G401 (cell line): ENCODE measurements at places on chromosomes 12 and 14. TPM values are rescaled to one million over a fixed set of nuclear protein-coding genes. Genes with fewer than 3 reads are reported as not detected.
A peak's percentile ranks its signal among the peaks of the same experiment; 100 is the strongest.

GRCh38 chr12:42510823-42511222, 78.7 kb downstream of the PRICKLE1 start:
- DNase-seq, result no peak

- DNase-seq, result peak; percentile 31
Measured at GRCh38 chr12:6452245-6452943, 552 bp downstream of the TAPBPL start.

DNA sequence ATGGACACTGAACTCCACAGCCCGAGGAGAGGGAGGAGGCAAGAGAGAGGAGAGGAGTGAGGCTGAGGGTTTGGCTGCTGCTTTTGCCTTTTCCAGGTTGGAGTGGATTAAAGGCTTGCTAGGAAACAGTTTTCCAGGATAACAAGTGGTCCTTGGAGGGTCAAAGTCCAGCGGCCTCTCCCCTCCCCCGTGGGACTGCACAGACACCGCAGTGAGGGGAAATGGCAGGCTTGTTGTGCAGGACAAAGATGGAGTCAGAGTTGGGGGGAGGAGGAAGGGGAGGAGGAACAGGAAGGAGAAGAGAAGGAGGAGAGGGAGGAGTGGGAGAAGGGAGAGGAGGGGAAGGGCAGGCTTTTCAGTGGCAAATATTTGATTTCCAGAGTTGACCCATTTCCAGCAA, 245.5 kb downstream of the RBM19 start:
- no peak for DNase-seq

The DLGAP5 gene
- total RNA-seq, result 63.1 and 109 TPM in 2 replicates

- DNase-seq, result no peak
Measured at GRCh38 chr12:14849661-14850060, 6.3 kb upstream of the ART4 start.

DNA sequence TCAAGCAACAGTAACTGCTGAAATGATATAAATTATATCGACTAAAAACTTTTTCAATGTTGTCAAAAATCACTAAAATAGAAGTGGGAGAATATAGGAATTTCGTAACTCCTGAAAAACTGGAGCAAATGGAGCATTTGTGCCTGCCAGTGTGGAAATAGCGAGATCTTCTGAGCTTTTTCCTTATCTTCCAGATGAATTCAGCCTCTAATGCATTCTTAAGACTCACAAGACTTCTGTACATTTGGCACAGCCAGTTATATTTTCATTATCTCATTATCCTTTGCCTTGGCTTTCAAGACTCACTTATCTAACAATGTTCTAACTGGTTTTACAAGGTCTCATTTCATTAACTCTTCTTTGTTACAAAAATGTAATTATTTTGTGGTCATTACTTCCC, 252.4 kb downstream of the GXYLT1 start:
- DNase-seq, result no peak

DNA sequence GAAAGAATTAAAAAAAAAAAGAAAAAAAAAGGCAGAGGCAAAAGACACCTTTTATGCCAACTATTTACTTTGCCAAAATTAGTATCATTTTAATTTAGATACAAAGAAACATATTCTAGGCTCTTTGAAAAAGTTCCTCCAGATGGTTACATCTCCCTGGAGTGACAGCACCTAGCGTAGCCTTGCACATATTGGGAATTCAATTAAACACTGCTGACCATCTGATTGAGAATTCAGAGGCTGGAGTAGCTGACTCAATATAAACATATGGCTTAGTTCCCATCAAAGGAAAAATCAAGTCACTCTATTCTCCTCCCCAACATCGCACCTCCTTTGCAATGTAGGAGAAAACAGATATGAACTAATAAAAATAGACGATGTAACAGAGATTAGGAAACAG, 36.4 kb downstream of the ANKS1B start:
- peak; percentile 55 for DNase-seq

- DNase-seq, result peak; percentile 3
Measured at GRCh38 chr14:104423701-104424405, 155.7 kb upstream of the C14orf180 start.

- no peak for DNase-seq
Measured at GRCh38 chr14:72924337-72924736, 1.9 kb upstream of the DCAF4 start.

DNA sequence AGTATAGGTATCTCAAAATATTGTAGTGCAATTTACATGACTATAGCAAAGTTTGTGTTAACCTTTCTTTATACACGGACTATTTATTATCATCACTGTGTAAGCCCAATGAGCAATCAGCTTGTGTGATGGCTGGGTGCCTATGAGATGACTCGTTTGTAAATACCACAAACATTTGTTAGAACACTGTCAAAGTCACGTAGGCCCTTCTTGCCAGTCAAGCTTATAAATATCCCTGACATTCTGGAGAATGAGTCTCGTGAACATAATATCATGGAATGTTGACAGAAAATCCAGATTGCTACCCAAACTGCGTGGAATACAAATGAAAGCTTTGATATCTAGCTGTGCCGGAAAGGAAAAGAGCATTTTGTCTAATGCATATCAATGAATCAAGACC, 648.3 kb upstream of the MDGA2 start:
- DNase-seq, result no peak

DNA sequence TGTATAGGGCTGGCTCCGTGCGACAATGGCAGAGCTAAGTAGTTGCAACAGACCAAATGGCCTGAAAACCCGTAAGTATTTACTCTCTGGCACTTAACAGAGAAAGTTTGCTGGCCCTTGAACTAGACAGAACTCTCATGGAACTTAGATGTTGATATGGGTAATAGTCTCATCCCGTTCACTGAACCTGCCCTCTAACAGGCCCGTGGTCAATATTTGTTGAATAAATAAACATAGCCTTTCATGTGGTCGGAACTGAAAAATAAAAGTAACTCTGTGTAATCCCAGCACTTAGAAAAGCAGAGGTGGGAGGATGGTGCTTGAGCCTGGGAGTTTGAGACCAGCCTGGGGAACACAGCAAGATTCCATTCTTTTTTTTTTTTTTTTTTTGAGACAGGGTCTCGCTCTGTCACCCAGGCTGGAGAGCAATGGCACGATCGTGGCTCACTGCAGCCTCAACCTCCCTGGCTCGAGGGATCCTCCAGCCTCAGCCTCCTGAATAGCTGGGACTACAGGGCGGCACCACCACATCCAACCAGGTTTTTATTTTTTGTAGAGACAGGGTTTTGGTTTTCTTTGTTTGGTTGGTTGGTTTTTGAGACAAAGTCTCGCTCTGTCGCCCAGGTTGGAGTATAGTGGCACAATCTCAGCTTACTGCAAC, 29.7 kb downstream of the KDM2B start:
- no peak for DNase-seq
